Cardiac muscle cell (in vitro differentiated cells and primary cell): ENCODE measurements at places on chromosomes 7 and 10.

DNA sequence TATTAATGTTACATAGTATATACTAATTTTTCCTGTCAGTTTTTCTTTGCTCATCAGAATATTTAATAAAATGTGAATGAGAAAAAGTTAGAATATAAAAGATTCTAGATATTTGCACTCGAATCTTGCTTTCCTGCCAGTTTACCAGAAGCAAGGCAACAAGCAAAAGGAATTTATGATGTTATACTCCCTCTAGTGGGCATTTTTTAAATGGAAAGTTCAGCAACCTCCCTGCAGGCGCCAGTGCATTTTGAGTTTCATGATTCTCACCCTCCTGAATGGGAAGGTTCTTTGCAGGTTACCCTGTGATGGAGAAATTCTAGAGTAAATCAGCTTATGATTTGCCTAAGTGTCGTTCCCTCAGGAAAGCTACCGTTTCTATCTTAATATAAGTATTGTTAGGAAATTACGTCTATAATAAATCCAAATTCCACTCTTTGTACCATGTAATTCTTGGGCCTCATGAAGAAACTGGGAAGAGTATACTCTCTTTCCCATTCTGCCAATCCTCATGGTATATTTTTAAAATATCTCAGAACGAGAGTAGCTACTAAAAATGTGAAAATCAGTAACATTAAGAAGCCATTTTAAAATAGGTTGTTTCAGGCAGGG is 350.0 kb downstream of the CRPPA start:
- peaks cover 5% of the 10 kb centered on the region for H3K4me1 ChIP-seq
- H3K27ac ChIP-seq, result no peak overlapping the region
- DNase-seq, result peak; percentile 76
- H3K36me3 ChIP-seq, result no peaks in the 10 kb centered on the region

- H3K27me3 ChIP-seq, result peaks cover 8% of the 10 kb centered on the region
- H3K36me3 ChIP-seq, result no peaks in the 10 kb centered on the region
- no peak overlapping the region for H3K4me3 ChIP-seq
- no peaks in the 10 kb centered on the region for H3K4me1 ChIP-seq
- DNase-seq, result no peak
Measured at GRCh38 chr10:58951746-58952145, 224.7 kb upstream of the PHYHIPL start.

DNA sequence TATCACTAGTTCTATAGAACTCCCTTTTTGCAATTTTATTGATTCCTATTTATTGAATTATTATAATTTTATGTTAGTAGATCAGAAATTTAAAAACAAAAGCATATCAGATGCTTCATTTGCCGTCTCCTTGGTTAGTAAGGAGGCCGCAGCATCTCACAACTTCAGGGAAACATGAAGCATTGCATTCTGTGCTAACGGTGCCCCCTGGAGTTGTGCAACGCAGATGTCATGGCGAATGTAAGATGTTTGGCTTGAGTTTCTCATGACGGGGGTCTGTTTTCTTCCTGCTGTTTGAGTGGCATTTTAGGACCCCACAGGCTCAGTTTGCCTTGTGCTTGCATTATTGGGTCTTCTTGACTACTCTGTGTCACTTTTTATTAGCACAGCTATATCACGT is 124.8 kb downstream of the CNNM2 start:
- no peaks in the 10 kb centered on the region for H3K27me3 ChIP-seq
- no peak overlapping the region for H3K4me3 ChIP-seq
- no peaks in the 10 kb centered on the region for H3K36me3 ChIP-seq
- DNase-seq, result no peak
- H3K27ac ChIP-seq, result peak overlapping the region; percentile 71
- peaks cover 50% of the 10 kb centered on the region for H3K4me1 ChIP-seq

DNA sequence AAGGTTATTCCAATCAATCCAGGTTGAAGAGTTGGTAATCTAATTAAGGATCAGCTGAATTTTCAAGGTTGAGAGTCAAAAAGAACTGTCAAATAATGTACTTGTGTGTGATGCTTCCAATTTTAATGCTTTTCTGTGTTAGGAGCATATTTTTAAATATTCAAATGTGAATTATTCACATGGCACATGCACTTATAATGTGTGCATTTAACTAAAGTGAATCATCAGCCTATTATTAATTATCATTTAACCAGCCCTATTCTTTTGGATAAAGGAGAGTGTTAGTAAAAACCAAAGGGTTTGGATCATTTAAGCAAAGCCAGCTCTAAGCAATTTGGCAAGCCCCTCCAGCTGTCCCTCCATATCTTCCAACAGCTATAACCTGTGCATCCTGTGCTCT is 11.2 kb downstream of the LGI1 start:
- no peak overlapping the region for H3K4me3 ChIP-seq
- no peaks in the 10 kb centered on the region for H3K4me1 ChIP-seq
- H3K27me3 ChIP-seq, result no peaks in the 10 kb centered on the region
- DNase-seq, result no peak

GRCh38 chr7:104627516-104627915 is 299.1 kb downstream of the LHFPL3 start:
- no peak overlapping the region for H3K4me3 ChIP-seq
- DNase-seq, result peak; percentile 85
- H3K4me1 ChIP-seq, result no peaks in the 10 kb centered on the region
- H3K27ac ChIP-seq, result no peak overlapping the region
- H3K36me3 ChIP-seq, result no peaks in the 10 kb centered on the region
- H3K27me3 ChIP-seq, result no peaks in the 10 kb centered on the region

DNA sequence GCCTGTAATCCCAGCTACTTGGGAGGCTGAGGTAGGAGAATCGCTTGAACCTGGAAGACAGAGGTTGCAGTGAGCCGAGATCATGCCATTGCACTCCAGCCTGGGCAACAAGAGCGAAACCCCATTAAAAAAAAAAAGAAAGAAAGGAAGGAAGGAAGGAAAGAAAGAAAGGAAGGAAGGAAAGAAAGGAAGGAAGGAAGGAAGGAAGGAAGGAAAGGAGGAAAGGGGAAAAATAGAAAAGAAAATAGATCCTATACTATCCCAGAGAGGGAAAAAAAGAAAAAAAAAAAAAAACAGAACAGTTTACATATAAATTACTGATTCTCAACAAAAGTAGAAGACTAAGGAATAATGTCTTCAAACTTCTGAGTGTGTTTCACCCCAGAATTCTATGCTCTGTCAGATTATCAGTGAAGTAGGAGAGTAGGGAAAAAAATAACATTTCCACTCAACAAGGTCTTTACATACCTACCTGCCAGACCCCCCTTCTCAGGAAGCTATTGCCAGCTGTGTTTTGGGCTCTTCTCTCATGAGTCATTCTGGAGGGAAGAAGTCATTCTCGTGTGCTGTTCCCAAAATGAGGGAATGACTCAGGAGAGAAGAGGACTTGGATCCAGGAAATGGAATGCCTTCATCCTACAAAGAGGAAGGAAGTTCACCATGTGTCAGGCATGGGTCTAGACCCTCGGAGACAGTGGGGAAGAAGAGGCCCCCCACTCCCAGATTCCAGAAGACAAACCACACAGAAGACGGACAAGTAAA is 20.9 kb downstream of the RGS10 start:
- H3K27ac ChIP-seq, result no peak overlapping the region
- peak; percentile 59 for DNase-seq
- H3K36me3 ChIP-seq, result no peaks in the 10 kb centered on the region
- H3K4me3 ChIP-seq, result no peak overlapping the region
- H3K4me1 ChIP-seq, result peaks cover 2% of the 10 kb centered on the region
- no peaks in the 10 kb centered on the region for H3K27me3 ChIP-seq

GRCh38 chr10:118282670-118283069 is 59.5 kb downstream of the FAM204A start:
- H3K4me3 ChIP-seq, result no peak overlapping the region
- H3K4me1 ChIP-seq, result no peaks in the 10 kb centered on the region
- H3K36me3 ChIP-seq, result no peaks in the 10 kb centered on the region
- no peak for DNase-seq

GRCh38 chr7:132783824-132784223 is 207.6 kb upstream of the PLXNA4 start:
- peaks cover 5% of the 10 kb centered on the region for H3K4me1 ChIP-seq
- no peak overlapping the region for H3K27ac ChIP-seq
- H3K36me3 ChIP-seq, result peaks cover 3% of the 10 kb centered on the region
- no peak overlapping the region for H3K4me3 ChIP-seq
- no peaks in the 10 kb centered on the region for H3K27me3 ChIP-seq
- DNase-seq, result no peak

GRCh38 chr7:63998549-63998948 is at the start of gene ZNF722:
Gene ZNF722, plus strand, starts transcription at chr7:63998849. Its CDS starts 113 bp downstream, at chr7:63998962.
- H3K4me3 ChIP-seq, result no peak within 1 kb of the TSS
- H3K27me3 ChIP-seq, result no peaks in the 10 kb centered on the region
- DNase-seq, result no peak
- no peaks in the 10 kb centered on the region for H3K36me3 ChIP-seq
- no peaks in the 10 kb centered on the region for H3K4me1 ChIP-seq

- no peaks in the 10 kb centered on the region for H3K4me1 ChIP-seq
- no peak overlapping the region for H3K4me3 ChIP-seq
- no peaks in the 10 kb centered on the region for H3K36me3 ChIP-seq
Measured at GRCh38 chr10:122713091-122713885, 13.6 kb upstream of the C10orf120 start.

- H3K4me1 ChIP-seq, result peaks cover 31% of the 10 kb centered on the region
- no peak overlapping the region for H3K4me3 ChIP-seq
- no peaks in the 10 kb centered on the region for H3K27me3 ChIP-seq
- H3K27ac ChIP-seq, result peak overlapping the region; percentile 84
- DNase-seq, result no peak
- no peaks in the 10 kb centered on the region for H3K36me3 ChIP-seq
Measured at GRCh38 chr10:78566284-78567111, 502.3 kb upstream of the ZMIZ1 start.

GRCh38 chr10:114825513-114826253 is 4.1 kb downstream of the FHIP2A start:
- no peak for DNase-seq
- H3K27ac ChIP-seq, result peak overlapping the region; percentile 20
- no peak overlapping the region for H3K4me3 ChIP-seq
- H3K27me3 ChIP-seq, result no peaks in the 10 kb centered on the region
- no peaks in the 10 kb centered on the region for H3K36me3 ChIP-seq

DNA sequence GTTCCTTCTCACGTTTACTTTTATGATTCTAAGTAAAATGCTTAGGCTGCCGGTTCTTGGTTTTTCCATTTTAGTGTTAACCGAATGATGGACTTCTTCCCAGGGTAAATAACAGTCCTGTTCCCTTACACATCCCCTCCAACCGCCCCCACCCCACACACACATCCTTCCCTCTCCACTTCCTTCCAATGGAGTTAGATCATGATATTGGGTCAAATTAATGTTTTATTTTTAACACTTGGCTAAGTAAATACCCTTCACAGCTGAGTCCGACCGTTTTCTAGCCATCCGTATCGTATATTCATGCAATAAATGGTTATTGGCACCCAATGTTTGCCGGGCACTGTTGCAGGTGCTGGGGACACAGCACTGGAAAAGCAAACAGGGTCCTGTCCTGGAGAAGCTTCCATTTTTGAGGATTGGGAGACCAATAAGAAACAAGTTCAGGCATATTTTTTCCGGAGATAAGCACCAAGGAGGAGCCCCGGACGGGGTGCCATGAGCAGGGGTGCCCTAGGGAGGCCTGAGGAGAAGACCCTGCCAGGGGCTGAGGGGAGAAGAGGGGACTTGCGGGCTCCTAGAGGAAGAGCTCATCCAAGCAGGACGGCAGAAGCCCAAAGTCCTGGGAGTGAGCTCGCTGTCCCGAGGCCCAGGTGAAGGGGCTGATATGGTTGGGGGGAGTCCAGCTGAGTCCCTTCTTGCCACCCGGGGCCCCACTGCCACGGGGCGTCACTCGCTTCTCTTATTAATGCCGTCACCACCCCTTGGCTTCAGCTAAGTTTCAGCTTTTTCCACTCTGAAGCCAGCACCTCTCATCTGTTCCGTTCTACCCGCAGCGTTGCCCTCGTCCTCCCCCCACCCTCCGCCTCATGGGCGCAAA is 126.0 kb upstream of the RET start:
- H3K4me1 ChIP-seq, result no peaks in the 10 kb centered on the region
- no peaks in the 10 kb centered on the region for H3K36me3 ChIP-seq
- no peak overlapping the region for H3K4me3 ChIP-seq
- DNase-seq, result no peak

DNA sequence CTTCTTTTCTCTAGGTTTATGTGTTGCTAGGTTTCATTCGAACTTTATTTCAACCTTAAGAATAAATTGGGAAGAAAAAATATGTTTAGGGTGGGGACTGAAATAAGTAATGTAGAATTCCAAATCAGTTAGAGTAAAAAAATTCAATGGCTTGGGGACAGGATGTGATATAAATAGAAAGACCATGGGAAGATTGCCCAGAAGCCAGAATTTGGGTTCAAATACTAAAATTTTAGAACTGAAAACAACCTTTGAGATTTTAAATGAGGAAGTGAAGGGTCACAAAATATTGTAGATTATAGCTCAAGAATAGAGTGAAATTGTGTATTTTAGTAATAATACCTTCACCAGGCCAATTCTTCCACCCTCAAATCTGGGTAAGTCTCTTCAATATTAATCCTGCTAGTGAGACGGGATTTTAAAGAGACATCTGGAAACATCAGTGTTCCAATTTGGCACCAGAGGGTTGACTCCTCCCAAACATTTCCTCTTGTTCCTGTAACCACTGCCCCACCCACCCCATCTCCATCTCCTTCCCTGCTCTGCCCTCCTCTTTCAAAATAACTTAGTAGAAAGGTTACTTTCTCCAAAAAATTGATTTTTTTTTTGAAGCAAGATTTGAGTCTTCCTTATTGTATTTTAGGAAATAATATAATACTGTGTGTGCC is 51.3 kb upstream of the FAM3C start:
- H3K36me3 ChIP-seq, result no peaks in the 10 kb centered on the region
- H3K27ac ChIP-seq, result no peak overlapping the region
- no peak for DNase-seq
- H3K27me3 ChIP-seq, result no peaks in the 10 kb centered on the region
- H3K4me3 ChIP-seq, result no peak overlapping the region

DNA sequence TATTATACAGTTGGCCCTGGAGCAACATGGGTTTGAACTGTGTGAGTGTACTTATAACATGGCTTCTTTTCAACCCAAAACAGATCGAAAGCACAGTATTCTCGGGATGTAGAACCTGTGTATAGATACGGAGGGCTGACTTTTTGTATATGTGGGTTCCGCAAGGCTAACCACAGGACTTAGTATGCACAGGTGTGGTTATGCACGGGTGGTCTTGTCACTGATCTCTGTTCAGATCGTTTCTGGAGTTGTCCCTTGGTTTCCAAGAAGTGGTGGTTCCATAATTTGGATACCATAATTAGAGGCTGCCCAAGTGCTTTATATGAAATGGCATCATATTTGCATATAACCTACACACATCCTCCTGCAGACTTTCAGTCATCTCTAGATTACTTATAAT is 10.9 kb upstream of the BHLHA15 start:
- H3K27ac ChIP-seq, result no peak overlapping the region
- DNase-seq, result no peak
- no peak overlapping the region for H3K4me3 ChIP-seq
- no peaks in the 10 kb centered on the region for H3K27me3 ChIP-seq

GRCh38 chr7:115054478-115055065 is 132.7 kb downstream of the MDFIC start:
- no peak overlapping the region for H3K4me3 ChIP-seq
- H3K27ac ChIP-seq, result no peak overlapping the region
- no peak for DNase-seq
- no peaks in the 10 kb centered on the region for H3K27me3 ChIP-seq

DNA sequence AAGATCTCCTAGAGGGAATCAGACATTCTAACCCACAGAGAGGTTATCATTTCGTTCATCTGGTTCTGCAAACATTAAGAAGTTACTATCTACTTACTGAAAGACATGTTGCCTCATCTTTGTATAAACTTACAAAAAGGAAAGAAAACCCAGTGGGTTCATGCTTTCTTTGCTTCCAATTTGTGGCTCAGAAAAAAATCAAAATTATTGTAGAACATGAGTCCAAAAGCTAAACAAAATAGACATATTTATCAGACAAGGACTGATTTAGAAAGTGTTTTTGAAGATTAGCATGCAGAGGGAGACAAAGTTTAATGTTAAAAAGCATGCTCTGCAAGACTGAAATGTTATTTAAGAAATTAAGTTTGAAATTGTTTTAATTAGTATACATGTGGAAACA is 123.1 kb downstream of the MBL2 start:
- H3K27me3 ChIP-seq, result peaks cover 51% of the 10 kb centered on the region
- DNase-seq, result no peak
- H3K4me1 ChIP-seq, result peaks cover 20% of the 10 kb centered on the region
- no peak overlapping the region for H3K27ac ChIP-seq
